ENCODE measurements at places on chromosomes 3 and 15.

DNA sequence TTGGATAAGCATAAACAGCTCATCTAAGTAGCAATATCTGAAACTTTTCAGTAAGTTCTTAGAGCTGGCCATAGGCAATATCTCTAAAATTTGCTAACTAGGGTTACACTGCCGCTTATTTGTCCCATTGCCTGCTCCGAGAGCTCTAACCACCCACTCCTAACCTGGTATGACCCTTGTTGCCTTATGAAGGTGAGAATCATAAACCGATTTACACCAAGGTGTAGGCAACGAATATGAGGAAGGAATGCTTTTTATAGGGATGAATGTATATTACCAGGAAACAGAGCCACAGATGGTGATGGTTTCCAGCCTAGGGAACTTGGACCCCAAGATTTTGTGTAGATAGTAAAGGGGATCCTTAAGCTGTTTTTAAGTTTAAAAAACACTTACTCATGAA, 440.9 kb downstream of the PDCD6IP start:
- no peak for DNase-seq

GRCh38 chr3:188916934-188917401, 254.8 kb upstream of the TPRG1 start:
- no peak for DNase-seq

GRCh38 chr3:105497386-105497785, 130.7 kb downstream of the ALCAM start:
- DNase-seq = no peak

DNA sequence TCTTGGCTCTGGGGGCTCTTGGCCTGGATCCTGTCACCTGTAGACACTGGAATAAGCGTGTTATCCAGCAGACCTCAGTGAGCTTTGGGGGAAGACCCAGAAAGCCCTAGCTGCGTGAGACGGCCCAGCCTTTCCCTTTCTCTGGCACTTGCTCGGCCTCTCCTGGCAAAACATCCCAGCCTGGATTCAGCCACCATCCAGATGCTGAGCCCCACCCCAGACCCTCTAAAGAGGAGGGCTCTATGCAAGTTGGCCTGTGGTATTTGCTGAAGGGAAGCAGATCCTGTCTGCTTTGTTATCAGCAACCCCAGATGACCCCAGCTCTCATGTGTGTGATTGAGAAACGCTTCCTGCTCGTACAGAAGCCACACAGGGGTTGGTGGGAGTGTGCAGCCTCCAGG, 267.2 kb downstream of the FAM43A start:
- no peak for DNase-seq

DNA sequence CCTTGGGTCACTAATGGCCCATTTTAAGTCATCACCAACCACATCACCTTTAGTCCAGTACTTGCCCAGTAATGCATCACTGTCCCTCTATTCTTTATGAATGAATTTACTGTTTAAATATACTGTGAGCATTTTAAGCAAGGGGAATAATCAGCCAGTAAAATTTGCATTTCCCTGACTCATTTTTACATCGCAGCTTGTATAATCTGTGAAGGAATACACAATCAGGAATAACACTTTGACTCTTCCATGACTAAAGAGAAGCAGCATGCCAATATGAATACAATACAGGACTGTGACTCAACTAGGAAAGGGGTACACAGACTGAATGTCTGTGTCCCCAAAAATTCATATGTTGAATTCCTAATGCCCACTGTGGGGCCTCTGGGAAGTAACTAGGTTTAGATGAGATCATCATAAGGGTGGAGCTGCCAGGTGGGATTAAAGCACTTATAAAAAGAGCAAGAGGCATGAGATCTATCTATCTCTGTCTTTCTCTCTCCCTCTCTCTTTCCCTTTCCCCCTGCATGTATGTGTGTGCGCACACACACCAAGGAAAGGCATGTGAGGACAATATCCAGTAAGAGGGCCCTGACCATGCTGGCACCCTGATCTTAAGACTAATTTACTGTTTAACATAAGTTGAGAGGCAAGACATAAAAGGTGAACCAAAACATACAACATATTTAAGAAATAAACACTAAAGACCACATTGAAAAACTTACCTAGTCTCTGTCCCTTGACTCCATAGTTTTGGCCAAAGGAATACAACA, 12.1 kb downstream of the B4GALT4 start:
- no peak for DNase-seq

Data from stimulated activated CD4-positive, alpha-beta T cell treated with anti-CD3 and anti-CD28 coated beads, Interleukin-2, amount 100 ng/mL, for 48 hours (primary cell).